ENCODE measurements at places on chromosomes 16 and 17.

DNA sequence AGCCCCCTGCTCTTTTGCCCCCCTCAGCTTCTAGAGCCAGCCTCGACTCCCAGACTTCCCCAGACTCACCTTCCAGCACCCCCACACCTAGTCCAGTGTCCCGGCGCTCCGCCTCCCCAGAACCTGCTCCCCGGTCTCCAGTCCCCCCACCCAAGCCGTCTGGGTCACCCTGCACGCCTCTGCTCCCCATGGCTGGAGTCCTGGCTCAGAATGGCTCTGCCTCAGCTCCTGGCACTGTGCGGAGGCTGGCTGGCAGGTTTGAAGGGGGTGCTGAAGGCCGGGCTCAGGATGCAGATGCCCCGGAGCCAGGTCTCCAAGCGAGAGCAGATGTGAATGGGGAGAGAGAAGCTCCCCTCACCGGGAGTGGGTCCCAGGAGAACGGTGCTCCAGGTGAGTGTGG lies 2.2 kb downstream of the ARHGEF15 start:
- H3K27ac ChIP-seq: no peak overlapping the region
- H3K27me3 ChIP-seq: no peaks in the 10 kb centered on the region
- H3K4me1 ChIP-seq: peaks cover 7% of the 10 kb centered on the region
- no peaks in the 10 kb centered on the region for H3K36me3 ChIP-seq
- no peak overlapping the region for H3K4me3 ChIP-seq
- DNase-seq: no peak

DNA sequence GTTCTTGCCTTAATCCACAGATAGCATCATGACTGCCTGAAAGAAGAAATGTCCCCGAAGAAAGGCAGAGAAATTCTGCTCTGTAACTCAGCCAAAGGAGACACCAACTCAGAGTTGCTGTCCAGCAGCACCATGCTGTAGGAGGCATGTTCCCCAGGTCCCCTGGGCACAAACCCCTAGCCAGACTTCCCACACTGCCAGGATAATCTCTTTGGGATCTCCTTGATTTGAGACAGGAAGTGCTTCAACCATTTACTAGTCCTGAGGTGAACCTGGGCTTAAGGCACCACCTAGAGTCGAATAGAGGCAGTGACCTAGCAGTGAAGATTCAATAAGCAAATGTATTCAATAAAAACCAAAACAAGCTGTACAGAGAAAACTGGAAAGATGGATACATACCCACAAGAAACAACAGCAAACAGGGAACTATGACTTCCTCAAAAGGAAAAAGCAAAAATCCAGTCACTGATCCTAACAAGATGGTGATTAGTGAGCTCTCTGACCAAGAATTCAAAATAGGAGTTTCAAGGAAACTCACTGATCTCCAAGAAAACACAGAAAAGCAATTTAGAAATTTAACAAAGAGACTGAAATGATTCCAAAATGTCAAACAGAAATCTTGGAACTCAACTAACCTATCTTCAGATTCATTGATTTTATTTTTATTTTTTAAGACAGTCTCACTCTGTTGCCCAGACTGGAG lies 5.7 kb downstream of the OR4D2 start:
- peaks cover 3% of the 10 kb centered on the region for H3K27me3 ChIP-seq
- peak; percentile 20 for DNase-seq
- H3K4me1 ChIP-seq: peaks cover 23% of the 10 kb centered on the region
- no peaks in the 10 kb centered on the region for H3K36me3 ChIP-seq
- peak overlapping the region; percentile 40 for H3K27ac ChIP-seq

DNA sequence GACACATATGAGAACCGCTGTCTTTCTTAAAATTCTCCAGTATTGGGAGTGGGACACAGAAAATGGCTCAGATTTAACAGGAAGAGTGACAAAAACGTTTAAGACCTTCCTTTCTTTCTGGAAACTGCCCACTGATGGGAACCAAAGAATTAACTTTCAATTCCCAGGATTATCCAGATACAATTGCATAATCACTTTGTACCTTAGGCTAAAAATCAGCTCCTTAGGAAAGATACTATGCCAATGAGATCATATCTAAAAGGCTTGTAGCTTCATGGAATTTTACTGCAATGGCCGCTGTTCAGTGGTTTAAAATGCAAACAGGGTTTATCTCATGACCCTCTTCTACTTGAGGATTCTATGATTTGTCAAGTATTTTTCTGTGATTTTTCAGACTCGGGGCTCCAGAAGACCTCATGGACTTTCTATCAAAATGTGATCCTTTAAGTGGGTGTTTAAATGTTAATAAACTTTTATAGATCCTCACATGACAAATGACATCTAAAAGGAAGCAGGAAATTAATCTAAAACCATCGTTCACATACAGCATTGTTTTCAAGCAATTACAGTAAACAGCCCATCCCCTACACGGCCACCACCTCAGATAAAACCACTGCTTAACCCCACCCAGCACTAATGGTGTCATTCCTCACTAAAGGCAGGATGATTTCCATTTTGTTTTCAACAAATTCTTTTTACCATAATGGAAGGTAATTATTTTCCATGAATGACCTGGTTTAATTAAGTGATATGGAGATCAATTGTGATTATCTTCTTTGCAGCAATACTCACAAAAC lies 31.6 kb upstream of the ERN1 start:
- DNase-seq: no peak
- H3K27me3 ChIP-seq: no peaks in the 10 kb centered on the region
- H3K27ac ChIP-seq: no peak overlapping the region
- H3K4me1 ChIP-seq: no peaks in the 10 kb centered on the region
- H3K4me3 ChIP-seq: no peak overlapping the region

- no peaks in the 10 kb centered on the region for H3K4me1 ChIP-seq
- no peaks in the 10 kb centered on the region for H3K36me3 ChIP-seq
- no peak overlapping the region for H3K4me3 ChIP-seq
- peak; percentile 51 for DNase-seq
- no peak overlapping the region for H3K27ac ChIP-seq
Observed at GRCh38 chr17:13024526-13025257, 6.9 kb upstream of the ELAC2 start.

GRCh38 chr17:16989230-16989952 lies 17.5 kb upstream of the TNFRSF13B start:
- no peak for DNase-seq
- H3K27ac ChIP-seq: peak overlapping the region; percentile 79
- no peaks in the 10 kb centered on the region for H3K36me3 ChIP-seq

DNA sequence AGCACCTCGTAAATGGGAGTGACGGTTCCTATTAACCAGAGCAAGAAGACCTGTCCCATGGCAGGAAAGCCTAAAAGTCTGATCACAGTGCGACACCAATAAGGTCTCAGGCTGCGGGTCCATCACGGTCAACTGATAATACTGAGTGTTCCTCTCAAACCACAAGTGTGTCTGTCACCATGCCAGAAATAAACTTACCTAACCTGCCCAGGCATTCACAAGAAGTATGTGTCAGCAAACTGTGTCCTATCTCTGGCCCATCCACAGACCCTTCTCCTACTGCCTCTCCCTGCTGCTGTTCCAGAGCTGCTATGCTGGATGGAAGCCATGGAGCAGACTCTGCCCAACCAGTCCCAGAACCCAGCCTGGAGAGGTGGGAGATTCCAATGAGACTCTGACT lies 73.5 kb downstream of the ZNF423 start:
- H3K4me1 ChIP-seq: no peaks in the 10 kb centered on the region
- H3K27ac ChIP-seq: no peak overlapping the region
- H3K27me3 ChIP-seq: peaks cover 2% of the 10 kb centered on the region
- H3K36me3 ChIP-seq: no peaks in the 10 kb centered on the region

DNA sequence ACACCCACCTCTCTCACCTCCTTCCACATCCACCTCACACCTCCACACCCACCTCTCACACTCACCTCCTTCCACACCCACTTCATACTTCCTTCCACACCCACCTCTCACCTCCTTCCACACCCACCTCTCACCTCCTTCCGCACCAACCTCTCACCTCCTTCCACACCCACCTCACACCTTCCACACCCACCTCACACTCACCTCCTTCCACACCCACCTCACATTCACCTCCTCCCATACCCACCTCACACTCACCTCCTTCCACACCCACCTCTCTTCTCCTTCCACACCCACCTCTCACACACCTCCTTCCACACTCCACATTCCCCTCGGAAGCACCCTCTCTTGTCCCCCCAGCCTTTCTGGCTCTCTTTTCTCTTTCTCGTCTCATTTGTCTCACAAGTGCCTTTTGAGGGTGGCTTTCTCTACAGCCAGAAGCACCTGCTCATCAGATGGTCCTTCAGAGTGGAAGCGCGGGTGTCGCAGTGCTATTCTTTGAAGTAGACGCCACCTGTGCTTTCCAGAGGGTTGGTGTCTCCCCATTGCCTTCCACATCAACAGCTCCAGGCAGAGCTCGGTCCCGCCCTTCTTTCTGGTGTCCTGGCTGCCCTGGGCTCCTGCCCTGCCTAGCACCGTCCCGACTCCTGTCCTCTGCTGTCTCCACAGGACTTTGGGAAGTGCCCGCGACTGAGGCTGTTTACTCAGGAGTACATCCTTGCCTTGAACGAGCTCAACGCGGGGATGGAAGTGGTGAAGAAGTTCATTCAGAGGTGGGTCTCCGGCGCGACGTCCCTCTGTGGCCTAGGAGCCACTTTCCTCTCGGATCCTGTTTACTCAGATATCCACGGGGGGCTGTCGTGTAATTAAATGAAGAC lies 109.4 kb upstream of the PLCG2 start:
- no peaks in the 10 kb centered on the region for H3K27me3 ChIP-seq
- peak overlapping the region; percentile 38 for H3K27ac ChIP-seq
- H3K4me1 ChIP-seq: peaks cover 2% of the 10 kb centered on the region
- H3K36me3 ChIP-seq: peaks cover 3% of the 10 kb centered on the region
- DNase-seq: no peak
- no peak overlapping the region for H3K4me3 ChIP-seq

GRCh38 chr16:76669288-76669687 lies 392.1 kb downstream of the CNTNAP4 start:
- H3K4me3 ChIP-seq: no peak overlapping the region
- no peak overlapping the region for H3K27ac ChIP-seq
- no peak for DNase-seq
- H3K4me1 ChIP-seq: no peaks in the 10 kb centered on the region
- H3K27me3 ChIP-seq: no peaks in the 10 kb centered on the region

DNA sequence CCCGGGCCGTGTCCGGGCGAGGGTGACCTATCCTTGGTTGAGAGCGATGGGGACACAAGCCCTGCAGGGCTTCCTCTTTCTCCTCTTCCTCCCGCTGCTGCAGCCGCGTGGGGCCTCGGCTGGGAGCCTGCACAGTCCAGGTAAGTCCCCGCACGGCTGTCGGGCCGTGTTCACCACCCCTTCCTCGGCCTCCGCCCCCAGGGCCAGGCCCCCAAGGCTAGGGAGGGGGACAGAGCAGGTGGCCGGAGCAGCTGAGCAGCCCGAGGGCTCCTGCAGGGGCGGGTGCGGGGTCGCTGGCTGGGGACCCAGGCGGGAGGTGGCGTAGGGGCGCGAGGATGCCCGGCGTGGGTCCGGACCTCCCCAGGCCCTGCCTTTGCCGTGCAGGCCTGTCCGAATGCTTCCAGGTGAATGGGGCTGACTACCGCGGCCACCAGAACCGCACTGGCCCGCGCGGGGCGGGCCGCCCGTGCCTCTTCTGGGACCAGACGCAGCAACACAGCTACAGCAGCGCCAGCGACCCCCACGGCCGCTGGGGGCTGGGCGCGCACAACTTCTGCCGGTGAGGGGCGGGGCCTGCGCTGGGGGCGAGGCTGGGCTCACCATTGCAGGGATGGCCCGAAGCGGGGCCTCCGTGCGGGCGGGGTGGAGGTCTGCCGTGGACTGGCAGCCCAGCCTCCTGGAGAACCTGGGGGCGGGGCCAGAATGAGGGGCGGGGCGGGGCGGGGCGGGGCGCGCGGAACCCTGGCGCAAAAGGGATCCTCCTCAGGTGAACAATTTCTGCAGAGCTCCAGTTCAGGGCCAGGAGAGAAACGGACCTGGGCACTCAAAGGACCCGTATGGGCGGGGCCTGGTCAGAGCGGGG lies 631 bp downstream of the KREMEN2 start:
- peak overlapping the region; percentile 35 for H3K4me3 ChIP-seq
- peak; percentile 38 for DNase-seq
- H3K27ac ChIP-seq: no peak overlapping the region
- H3K36me3 ChIP-seq: no peaks in the 10 kb centered on the region

DNA sequence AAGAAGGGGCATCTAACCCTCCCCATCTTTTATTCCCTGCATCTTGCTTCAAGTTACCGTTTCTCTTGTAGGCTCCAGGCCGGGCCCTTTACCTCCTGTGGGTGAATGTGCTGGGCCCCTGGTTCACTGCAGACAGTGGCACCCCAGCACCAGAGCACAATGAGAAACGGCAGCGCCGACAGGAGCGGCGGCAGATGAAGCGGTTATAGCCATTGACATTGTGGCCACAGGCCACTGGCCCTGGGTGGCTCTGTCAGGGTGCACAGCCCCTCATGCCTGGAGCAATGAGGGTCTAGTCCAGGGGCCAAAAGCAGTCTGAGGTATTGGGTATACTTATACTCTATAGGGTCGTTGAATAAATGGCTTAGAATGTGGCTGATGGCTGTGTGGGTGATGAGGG lies 2.0 kb downstream of the TMEM208 start:
- H3K36me3 ChIP-seq: peaks cover 48% of the 10 kb centered on the region
- H3K4me1 ChIP-seq: peaks cover 34% of the 10 kb centered on the region
- no peak overlapping the region for H3K27ac ChIP-seq
- no peak for DNase-seq

- H3K27me3 ChIP-seq: peaks cover 6% of the 10 kb centered on the region
- no peaks in the 10 kb centered on the region for H3K4me1 ChIP-seq
- H3K36me3 ChIP-seq: no peaks in the 10 kb centered on the region
- DNase-seq: no peak
- no peak overlapping the region for H3K27ac ChIP-seq
Observed at GRCh38 chr16:74249846-74250245, 46.8 kb upstream of the PSMD7 start.

GRCh38 chr17:35726127-35726952 lies 5.1 kb upstream of the RASL10B start:
- H3K4me1 ChIP-seq: peaks cover 8% of the 10 kb centered on the region
- H3K4me3 ChIP-seq: no peak overlapping the region
- H3K27ac ChIP-seq: no peak overlapping the region
- peaks cover 44% of the 10 kb centered on the region for H3K36me3 ChIP-seq

DNA sequence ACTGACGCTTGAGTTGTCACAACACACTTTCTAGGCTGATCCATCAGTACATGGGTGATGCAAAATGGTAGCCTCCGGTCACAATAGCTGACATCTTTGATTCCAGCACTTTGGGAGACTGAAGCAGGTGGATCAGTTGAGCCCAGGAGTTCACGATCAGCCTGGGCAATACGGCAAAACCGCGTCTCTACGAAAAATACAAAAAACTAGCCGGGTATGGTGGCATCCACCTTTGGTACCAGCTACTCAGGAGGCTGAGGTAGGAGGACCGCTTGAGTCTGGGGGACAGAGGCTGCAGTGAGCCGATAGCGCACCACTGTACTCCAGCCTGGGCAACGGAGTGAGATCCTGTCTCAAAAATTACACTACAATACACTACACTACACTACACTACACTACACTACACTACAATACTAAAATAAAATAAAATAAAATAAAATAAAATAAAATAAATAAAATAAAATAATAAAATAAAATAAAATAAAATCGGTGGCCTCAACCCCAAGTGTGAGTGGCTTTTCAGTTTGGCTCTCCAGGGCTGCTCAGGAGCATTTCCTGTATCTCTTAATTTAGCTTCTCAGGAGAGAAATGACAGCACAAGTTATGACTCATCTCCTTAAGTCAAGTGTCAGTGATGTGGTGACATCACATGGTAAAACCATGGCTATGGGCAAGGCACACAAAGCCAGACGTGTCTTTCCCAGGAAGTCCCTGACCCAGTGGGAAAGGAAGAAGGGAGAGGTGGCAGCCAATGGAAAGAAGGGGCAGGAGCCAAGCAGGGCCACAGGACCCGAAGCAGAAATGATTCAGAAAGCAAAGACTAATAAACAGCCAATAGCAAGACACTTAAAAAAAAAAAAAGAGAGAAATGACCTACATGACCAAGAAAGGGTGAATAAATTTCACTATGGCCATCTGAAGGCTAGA lies 75.3 kb upstream of the TBC1D3K start:
- H3K4me3 ChIP-seq: no peak overlapping the region
- no peaks in the 10 kb centered on the region for H3K4me1 ChIP-seq
- no peak for DNase-seq
- H3K27ac ChIP-seq: no peak overlapping the region
- H3K27me3 ChIP-seq: no peaks in the 10 kb centered on the region
